Fibroblast of the aortic adventitia (primary cell): ENCODE measurements at places on chromosomes 1 and 21.

GRCh38 chr21:15191342-15191741 is 126.5 kb upstream of the NRIP1 start:
- DNase-seq: no peak

DNA sequence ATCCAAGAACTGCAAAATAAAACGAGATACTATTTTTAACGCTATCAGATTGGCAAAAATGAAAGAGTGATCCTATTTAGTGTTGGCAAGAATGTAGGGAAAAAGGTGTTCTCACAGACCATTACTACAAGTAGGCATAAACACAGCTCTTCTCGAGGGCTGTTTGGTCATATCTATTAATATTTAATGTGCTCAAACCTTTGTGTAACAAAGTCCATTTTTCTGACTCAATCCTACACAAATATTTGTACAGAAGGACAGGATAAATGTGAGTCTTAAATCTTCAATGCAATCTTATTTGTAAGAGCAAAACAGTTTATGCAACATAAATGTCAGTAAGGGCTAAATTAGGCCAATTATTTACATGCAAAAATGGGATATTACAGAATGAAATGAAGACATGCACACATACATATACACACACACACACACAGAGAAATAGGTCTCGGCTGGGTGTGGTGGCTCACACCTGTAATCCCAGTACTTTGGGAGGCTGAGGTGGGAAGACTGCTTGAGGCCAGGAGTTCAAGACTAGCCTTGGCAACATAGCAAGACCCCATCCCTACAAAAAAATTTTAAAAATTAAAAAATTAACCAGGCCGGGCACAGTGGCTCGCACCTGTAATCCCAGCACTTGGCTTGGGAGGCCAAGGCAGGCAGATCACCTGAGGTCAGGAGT is 17.7 kb downstream of the DHCR24 start:
- DNase-seq: no peak

GRCh38 chr1:86259390-86259789 is 102.8 kb upstream of the COL24A1 start:
- DNase-seq: peak; percentile 14

DNA sequence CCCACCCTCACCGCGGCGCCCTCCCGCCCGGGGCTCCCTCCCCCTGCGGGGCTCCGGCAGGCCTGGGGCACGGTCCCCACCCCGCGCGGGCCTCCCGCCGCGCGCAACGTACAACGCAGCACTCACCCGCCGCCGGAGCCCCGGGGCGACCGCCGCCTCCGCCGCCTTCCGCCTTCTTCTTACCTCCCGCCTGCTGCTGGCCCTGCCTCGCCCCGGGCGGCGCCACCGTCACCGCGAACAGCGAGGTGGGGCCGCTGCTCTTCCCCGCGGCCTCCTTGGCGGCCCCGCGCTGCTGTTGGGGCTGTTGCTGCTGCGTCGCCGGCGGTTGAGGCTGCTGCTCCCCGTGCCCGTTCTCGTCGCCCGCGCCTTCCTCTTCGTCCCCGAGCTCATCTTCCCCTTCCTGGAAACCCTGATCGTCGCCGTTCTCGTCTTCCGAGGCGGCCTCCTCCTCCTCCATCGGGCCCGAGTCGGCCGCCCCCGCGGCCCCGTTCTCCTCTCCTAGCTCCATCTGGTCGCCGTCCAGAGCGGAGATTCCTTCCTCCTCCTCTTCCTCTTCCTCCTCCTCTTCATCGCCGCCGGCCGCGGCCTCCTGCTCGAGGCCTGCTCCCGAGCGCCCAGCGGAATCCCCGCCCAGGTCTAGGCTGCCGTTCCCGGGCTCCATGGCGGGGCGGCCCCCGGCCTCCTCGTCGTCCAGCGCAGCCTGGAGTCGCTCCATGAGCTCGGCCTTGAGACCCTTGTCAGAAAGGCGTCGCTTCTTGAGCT is 671 bp downstream of the HNRNPU start:
- DNase-seq: no peak

DNA sequence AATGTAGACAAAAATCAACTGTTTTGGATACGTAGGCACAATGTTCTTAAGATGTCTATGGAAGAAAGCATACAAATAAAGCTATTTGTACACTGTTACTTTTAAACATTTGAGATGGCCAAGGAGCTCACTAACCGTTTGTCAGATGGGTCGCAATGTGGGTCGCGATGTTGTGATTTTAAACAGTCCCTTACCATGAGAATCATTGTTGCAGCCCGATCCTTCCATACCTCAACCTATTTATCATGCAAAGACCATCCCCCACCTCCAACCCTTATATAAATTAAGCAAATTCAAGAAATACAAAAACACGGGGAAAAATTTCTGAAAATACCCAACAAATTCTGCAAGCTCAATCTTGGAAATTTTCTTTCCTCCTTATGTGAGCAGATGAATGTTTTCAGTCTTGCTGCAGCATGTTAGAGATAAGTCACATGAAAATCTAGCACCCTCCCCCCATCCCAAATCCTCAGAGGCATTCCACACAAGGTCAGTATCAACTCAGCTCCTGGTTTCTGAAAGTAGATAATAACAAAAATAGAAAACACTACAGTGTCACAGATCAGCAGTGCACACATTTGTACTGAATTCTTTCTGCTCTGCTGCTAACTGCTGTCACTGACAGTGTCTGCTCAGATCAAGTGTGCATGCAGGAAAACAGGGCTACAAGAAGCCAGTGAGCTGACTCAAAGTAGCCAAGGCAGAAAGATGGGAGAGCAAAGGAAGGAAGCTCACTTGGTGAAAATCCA is 92.9 kb upstream of the TTC39A start:
- DNase-seq: peak; percentile 43

- peak; percentile 87 for DNase-seq
Measured at GRCh38 chr1:235075048-235075776, 53.4 kb downstream of the TOMM20 start.

- no peak for DNase-seq
Measured at GRCh38 chr1:97331165-97331564, 589.7 kb downstream of the DPYD start.

DNA sequence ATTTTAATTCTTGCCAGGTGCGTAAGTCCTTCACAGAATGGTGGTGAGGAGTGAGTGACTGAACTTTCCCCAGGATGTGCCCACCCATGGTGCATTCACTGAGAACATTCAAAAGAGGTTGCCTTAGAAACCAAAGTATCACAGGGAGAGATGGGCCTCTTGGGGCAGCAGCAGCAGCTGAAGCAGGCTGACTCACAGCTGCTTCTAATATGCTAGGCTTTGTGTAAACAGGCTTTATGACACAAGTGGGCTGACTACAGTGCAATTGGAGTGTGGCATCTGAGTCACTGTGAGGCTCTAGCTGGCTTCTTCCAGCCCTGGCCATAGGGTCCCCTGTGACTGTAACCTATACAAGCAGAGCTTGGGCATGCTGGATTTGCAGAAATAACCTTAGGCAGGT is 12.6 kb downstream of the PIGP start:
- peak; percentile 86 for DNase-seq

DNA sequence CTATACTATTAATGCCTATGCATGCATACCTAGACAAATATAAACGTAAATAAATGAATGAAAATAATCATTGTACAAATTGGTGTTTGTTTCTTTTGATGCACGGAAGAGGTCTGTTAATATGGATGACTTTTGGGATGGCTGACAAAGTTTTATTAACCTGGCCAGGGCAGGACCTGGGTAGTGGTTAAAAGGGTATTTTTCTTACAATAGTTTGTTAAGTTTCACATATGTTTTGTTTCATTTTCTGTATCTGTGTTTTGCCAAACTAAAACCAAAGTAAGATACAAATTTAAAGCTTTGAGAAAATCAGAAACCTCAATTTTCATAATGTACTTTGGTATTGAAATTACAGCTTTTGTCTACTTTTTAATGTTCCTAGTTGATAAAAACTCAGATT is 222.7 kb upstream of the OLFM3 start:
- no peak for DNase-seq

DNA sequence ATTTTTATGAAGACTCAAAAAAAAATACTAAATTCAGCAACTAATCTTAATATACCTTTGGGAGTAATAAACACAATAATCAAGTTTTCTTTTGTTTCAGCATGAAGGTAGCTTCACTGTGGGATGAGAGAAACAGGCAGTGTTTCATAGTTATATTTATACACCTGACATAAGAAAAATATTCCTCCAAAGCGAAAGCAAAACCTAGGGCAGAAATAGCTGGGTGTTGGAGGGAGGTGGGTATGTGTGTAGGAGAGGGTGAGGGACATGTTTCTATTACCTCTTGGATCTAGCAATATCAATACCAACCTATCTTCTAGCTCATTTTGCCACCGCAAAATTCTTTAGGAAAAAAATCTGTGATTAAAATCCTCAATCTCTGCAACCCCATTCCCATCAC is 24.9 kb upstream of the MAN1A2 start:
- no peak for DNase-seq

DNA sequence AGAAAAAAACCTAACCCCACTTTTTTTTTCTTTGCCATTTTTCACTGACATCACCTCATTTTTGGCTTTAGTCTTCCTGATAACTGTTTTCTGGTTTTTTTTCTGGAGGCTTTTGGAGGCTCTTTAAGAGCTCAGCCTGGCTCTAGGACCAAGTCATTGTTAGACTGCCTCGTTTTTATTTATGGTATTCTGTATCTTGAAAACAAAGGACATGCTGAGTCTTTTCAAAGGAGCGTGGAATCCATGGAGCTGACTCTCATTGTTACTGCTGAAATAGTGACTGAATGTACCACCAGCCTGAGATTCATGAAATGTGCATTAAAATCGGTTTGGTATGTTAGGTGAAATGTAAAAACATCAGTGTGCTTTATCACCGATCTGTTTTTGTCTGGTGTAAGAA is 28.0 kb downstream of the RASAL2 start:
- peak; percentile 32 for DNase-seq

GRCh38 chr1:92408825-92409224 is 77.9 kb downstream of the GFI1 start:
- peak; percentile 54 for DNase-seq

GRCh38 chr21:24260751-24261150 is 1346.5 kb downstream of the MRPL39 start:
- no peak for DNase-seq

DNA sequence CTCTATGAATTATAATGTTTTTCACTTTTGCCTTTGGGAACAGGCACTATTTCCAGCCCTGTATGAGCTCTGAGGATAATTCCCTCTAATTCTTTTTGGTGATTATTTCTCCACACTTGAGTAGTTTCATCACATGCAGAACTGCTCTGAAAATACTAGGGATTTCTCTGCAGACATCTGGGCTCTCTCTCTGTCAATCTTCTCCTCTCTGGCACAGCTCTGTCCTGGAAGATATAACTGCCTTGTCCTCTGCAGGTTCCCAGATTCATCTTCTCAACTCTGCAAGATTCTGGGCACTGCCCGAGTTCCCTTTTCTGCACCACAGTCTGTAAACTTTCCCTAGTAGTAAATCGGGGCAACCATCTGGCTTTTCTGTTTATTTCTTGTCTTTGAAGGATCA is 131.3 kb upstream of the FMN2 start:
- DNase-seq: no peak

DNA sequence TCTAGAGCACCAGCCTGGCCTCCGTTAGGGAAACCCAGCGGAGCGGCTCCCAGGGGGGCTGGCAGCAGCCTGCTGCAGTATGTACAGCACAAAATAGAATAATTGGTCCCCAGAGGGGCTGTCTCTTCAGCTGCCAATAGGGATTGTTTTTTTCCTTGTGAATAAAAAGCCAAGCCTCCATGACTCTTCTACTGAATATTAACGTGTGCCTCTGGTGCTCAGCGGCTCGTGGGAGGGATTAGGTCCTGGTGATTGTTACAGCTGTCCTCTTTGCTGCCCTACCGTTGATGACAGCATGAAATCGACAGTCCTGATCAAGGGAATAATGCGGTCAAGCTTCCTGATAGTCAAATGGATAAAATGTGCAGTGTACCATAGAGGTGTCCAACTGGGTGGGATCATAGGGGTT is 190.7 kb upstream of the RUNX1 start:
- no peak for DNase-seq

- DNase-seq: no peak
Measured at GRCh38 chr1:243487649-243488227, 231.9 kb downstream of the SDCCAG8 start.

GRCh38 chr1:37274938-37275631 is 199.3 kb upstream of the ZC3H12A start:
- DNase-seq: no peak

DNA sequence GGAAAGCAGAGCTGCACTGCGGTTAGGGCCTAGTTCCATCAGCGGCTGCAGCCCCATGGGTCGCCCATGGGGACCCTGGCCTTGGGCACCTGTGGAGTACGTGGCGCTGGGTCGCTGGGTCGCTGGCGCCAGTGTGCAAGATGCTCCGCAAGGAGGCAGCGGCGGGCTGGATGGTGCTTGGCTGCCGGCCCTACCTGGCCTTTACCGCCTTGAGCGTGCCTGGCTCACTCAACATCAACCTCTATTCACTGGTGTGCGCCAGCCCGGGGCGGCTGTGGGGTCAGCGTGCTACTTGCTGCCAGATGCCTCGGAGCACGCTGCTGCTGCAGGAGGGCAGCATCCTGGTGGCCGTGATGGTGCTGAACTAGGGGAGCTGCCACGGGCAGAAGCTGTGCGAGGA is 85.1 kb upstream of the RHOU start:
- DNase-seq: no peak

DNA sequence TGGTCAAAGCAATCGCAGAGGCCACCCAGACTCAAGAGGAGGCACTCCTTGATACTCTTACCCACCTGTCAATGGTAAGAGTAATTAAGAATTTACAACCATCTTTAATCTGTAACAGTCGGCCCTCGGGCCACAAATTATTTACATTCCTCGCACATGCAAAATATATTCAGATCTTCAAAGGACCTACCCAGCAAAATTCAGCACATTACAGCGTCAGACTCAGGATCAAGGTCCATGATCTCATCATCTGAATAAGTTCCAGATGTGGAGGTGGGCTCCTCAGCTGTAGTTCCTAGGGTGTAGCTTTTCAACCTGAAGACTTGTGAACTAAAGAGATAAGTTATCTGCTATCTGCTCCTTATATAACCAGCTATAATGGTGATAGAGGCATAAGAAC is 17.1 kb upstream of the RNF11 start:
- no peak for DNase-seq

GRCh38 chr1:191490303-191490702 is 668.0 kb upstream of the RGS18 start:
- no peak for DNase-seq

DNA sequence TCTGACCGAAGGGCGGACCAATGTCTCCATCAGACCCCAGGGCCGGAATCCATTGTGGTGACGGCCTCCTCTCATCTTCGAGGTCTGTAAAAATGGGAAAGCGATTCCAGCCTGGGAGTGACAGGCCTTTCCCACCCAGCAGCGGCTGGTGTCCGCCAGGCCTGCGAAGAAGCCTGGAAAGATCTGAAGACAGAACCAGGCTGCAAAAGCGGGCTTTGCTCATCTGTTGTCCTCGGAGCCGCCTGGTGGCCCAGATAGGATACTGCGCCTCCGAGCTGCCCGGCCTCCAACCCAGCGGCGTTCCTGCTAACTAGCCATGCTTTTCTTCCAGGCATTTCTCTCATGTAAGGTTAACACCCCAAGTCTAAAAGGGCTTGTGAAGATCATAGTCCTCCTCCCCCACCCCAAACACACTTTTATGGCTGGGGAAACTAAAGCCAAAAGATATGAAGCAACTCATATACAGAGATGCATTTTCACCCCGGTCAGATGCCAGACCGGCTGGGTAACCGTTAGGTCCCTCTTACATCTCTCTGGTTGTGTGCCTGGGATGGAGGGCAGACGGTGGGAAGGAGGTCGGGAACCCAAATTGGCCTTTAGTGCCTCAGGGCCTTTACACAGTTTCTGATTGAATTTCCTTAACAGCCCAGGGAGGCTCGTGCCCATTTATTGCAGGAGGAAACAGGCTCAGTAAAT is 1.9 kb upstream of the DHRS3 start:
- peak; percentile 93 for DNase-seq
